Dermis microvascular lymphatic vessel endothelial cell (primary cell): ENCODE measurements at places on chromosomes 6 and 20. TPM values are rescaled to one million over a fixed set of nuclear protein-coding genes. Genes with fewer than 3 reads are reported as not detected.

DNA sequence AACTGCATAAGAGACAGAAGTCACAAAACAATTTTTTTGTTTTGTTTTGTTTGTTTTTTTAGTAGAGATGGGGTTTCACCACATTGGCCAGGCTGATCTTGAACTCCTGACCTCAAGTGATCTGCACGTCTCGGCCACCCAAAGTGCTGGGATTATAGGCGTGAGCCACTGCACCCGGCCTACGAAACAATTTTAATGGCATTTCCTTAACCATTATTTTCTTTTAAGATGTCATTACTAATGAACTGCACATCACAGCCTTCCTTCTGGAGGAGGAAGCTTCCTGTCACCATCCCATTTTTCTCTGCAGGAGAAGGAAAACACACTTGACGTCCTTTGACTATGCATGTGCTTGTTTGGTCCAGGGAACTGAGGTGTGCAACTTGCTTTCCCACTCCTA, 125.3 kb upstream of the AKIRIN2 start:
- DNase-seq = no peak

DNA sequence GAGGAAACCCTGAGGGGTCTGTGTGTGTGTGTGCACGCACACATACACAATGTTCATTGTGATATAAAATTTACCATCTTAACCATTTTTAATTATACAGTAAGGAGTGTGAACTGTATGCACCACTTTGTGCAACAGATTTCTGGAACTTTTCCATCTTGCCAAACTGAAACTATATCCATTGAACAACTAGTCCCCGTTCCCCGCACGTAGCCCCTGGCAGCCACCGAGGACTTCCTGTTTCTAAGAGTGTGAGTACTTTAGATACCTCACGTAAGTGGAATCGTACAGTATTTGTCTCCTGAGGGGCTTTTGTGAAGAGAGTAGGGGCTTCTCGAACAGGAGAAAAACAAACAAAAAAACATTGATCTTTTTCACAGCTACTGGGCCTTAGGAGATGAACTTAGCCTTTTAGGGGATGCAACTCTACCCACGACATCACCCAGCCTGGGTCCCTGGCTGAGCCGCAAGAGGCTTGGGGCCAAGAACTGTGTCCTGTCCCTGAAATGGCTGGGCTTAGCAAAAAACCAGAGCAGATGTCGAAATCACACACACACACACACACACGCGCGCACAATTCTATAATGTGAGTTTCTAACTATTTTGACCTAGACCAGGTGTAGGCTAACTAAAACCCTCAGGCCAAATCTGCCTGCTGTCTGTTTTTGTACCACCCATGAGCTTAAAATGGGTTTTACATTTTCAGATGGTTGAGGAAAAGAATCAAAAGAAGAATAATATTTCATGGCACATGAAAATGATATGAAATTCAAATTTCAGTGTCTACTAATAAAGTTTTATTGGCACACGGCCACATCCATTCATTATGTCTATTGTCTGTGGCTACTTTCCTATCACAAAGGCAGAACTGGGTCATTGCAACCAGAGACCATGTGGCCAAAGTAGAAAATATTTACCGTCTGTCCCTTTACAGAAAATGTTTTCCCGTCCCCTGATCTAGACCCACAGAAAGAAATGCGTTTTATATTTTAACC, 144.2 kb downstream of the EYA2 start:
- DNase-seq = no peak

DNA sequence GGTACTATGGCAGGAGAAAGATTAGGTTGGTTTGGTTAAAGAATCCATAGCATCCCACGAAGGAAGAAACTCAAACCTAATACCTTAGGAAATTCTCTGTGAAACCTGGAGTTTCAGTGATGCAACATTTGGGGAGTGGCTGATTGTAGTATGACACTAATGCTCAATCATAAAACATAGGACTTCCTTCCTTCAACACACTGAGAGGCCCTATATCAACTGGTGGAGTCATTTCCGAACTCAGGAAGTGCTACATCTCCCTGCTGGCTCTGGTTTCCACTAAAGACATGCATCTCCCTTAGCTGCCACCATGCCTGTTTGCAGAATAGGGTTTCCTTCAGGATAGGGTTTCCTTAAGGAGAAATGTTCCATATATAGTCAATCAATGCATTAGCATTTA, 5.2 kb upstream of the MANEA start:
- no peak for DNase-seq

GRCh38 chr20:59752101-59752586, 147.8 kb downstream of the PHACTR3 start:
- DNase-seq = no peak

Gene WFDC10B
- total RNA-seq = not detected in 2 replicates

DNA sequence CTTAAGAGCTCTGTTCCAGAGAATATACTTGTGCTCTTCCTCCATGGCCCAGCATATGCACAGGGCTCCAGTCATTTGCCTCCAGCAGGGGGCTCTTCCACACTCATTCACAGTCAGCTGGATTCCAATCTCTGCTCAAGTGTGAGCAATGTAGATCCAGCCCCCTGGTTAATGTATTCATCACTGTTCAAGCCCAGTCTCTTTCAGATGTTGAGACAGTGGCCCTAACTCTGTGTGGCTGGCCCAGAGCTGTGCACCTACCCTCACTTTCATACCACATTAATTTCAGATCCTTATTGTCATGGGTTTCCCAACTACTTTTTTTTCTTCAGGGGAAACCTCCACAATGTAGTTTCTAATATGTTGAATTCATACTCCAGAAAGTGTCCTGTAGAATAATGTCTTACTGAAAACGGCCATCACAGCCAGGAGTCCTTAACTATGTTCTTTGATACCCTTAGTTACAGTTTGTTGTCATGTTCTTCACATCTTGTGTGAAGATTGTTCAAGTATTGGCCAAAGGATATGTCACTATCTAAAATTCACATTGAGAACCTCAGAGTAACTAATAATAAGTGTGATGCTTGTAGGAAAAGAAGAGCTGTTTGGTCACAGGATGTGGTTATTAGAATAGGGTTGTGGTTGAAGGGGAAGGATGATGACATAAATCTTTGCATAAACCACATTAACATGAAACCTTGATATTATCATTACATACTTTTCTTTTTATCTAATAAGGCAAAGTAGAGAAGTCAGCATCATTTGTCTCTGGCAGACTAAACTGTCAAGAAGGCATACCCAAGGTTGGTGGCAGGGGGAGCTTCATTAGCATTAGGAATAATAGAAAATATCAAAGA, 14.4 kb upstream of the HLA-DQA1 start:
- DNase-seq = peak; percentile 23

GRCh38 chr20:50543326-50543725, 33.1 kb downstream of the PTPN1 start:
- peak; percentile 28 for DNase-seq

Gene HLA-G
- total RNA-seq = not detected in 2 replicates

DNA sequence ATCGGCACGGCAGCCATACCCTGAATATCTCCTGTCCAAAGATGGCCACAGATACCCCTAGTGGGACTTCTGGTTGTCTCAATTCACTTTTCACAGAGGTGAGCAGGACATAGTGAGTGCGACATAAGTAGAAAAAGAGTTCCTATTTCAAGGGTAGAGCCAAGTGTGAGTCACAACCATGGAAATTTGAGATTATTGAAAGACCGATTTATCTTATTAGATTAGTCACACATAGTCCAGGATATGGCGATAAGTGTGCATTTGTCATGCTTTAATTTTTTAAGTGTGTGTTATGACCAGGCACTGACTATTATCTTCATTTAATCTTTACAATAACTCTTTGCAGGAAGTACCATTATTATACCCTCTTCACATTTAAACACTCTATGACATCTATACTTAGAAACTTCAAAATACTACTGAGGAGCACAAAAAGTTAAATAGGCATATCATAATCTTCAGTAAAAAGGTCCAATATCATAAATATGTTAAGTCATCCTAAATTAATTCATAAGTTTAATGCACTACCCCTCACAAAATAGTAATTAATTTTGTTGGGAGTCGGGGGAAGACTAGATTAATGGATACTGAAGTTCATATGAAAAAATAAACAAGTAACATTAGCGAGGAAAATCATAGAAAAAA, 13.4 kb upstream of the TNFAIP3 start:
- DNase-seq = peak; percentile 52

DNA sequence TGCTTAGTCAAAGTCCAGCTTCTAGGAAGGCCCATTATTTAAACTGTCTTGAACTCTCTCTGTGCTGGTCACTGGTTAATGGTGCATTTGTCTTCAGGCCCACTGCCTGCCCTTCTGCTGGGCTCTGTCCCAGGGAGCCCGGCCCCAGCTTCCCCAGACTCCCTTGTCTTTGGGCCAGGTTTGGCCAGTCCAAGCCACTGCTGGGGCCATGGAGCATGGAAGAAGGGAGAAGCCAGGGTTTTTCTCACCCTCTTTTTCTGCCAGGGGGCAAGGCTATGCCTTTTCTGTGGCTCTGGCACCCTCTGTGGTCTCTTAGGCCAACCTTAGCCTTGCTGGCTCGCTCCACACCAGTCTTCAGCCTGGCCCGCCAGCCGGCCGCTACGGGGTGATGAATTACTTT, 390.0 kb upstream of the SULF2 start:
- no peak for DNase-seq

Gene GCNT2
- total RNA-seq = 46.5 and 57.8 TPM in 2 replicates

Gene PPP1R11
- 8.6 and 12.0 TPM in 2 replicates for total RNA-seq

Gene VIP
- total RNA-seq = 0.39 and 0.89 TPM in 2 replicates

Gene CNBD2
- 5.3 and 5.4 TPM in 2 replicates for total RNA-seq

Gene SIGLEC1
- total RNA-seq = not detected in 2 replicates

Gene CST2
- not detected in 2 replicates for total RNA-seq

Gene TPBG
- 3.9 and 5.9 TPM in 2 replicates for total RNA-seq

- DNase-seq = no peak
These were observed 250.8 kb downstream of the SOX4 start for GRCh38 chr6:21844120-21844917.

Gene DHX35
- total RNA-seq = 7.4 and 9.5 TPM in 2 replicates

DNA sequence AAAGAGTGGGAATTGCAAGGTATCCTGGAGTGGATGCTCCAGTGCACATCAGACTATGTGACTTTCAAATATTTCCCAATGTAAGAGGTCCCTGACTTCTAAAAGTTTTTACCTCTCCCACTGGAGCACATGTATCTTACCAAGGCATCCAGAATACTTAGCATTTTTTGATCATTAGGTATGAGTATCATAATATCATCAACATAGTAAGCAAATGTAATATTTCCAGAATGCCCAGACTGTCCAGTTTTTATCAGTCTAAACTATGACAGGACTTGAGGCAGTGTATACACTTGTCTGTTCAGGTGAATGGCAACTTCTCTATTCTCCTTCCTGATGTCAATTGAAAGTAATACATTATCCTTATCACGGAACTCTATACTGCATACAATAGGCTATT, 924.6 kb upstream of the GJE1 start:
- no peak for DNase-seq

GRCh38 chr20:56762401-56762800, 133.3 kb downstream of the TFAP2C start:
- no peak for DNase-seq

GRCh38 chr6:21609881-21610329, 16.4 kb downstream of the SOX4 start:
- DNase-seq = no peak

- DNase-seq = peak; percentile 50
These were observed 1.3 kb upstream of the PTK6 start for GRCh38 chr20:63538204-63539091.

DNA sequence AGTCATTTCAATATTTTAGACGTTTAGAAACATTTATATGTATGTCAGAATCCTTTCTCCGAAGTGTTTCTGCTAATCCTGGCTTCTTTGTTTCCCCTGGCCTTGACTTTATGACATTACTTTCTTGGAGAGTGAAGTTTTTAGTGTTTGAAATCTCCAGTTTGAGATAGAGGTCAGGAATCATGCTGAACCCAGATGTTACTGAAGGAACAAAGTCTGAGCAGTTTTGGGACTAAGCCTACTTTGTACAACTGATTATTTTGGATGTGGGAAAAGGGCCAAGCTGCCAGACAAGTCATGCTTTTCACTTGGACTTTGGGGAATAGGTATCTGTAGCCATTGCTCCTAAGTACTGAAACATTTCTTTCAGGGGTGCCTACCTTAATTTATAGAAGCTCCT, 2.3 kb downstream of the RNF144B start:
- DNase-seq = no peak

DNA sequence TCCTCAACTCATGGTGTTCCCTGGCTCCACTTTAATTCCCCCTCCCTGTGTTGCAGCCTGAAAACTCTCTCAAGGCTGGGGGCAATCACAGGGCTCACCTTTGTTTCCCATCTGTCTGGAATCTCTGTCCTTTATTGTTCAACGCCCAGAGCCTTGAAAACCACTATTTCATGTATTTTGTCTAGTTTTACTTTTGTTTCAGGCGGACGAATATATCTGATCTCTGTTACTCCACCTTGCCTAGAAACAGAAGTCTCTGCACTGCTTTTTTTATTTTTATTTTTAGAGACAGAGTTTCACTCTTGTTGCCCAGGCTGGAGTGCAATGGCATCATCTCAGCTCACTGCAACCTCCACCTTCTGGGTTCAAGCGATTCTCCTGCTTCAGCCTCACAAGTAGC, 27.6 kb downstream of the PLAGL2 start:
- no peak for DNase-seq

Gene MCHR2
- total RNA-seq = not detected in 2 replicates

DNA sequence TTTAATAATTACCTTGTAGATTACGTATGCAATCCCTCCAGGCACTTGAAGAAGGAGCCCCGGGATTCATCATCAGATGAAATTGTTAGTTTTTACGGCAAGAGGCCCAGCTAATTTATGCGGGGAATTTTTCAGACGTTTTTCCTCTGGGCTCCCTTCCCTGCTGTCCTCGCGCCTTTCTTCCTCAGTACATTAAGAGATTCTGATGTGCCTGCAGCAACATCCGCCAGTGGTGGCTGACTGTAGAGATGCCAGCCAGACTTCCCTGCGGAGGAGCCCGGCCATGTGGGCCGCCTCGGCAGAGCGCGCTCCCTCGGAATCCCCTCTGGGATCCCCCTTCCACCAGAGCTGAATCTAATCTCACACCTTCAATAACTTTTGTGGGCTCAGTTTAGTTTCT, 46.4 kb upstream of the POU3F2 start:
- no peak for DNase-seq

DNA sequence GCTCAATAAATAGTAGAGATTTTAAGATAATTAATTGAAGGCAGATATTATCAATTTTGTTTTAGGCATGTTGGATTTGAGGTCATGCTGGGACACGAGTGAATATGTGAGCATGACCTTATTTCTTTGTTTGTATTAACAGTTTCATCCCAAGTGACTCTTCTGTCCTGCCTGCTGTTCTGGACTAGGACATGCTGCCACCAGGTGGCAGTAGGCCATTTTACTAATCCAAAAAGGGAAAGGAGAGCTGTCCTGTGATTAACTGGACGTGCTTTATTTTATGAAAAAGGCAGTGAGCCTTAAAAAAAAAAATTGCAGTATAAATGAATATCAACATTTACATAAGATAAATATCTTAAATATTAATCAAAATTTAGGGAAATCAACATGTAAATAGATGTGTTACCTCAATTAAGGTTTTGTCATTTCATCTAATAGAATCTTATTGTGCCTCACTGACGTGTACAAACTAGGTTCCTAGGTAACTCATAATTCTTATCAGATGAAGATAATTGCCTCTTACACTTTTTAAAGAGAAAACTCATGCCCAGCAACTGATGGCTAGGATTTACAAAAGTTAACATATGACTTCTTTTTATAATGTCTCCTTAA, 49.8 kb downstream of the FRK start:
- DNase-seq = peak; percentile 47
